ENCODE measurements at places on chromosomes 11 and 22.

DNA sequence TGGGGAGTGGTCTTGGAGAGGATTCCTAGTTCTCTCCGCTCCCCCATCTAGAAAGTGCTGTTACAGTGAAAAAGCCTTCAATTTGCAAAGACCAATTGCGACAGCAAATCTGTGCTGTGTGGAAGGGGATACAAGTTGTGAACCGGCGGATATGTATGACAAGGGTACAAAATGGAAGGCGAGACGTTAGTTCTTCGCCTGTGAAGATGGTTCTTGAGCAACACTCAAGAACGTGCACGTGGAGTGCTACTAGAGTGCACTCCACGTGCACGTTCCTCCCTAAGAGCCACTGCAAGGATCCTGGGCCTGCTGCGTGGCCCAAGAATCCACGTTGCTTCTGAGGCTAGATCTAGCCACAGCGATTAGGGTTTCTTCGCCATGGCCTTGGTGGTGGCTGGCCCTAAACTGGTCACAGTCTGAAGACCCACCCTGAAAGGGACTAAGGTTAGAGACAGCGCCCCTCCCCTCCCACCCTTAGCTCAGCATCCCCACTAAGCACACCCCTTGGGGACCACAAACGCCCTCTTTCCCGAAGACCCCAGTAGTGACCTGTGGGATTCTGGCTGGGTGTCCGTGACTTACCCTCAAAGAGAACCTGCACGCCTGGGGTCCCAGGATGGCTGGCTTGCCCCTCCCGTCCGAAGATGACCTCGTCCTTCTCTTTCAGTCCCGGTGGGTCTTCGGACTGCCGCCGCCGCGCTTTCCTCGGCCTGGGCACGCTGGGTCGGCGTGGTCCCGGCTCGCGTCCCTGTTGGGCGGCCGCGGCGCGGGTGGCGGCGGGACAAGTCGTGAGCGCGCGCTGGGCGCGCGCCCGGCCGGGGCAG is 519 bp upstream of the PDE3B start:
- DNase-seq, result no peak

GRCh38 chr11:128720522-128720985 is 26.7 kb downstream of the FLI1 start:
- DNase-seq, result no peak

DNA sequence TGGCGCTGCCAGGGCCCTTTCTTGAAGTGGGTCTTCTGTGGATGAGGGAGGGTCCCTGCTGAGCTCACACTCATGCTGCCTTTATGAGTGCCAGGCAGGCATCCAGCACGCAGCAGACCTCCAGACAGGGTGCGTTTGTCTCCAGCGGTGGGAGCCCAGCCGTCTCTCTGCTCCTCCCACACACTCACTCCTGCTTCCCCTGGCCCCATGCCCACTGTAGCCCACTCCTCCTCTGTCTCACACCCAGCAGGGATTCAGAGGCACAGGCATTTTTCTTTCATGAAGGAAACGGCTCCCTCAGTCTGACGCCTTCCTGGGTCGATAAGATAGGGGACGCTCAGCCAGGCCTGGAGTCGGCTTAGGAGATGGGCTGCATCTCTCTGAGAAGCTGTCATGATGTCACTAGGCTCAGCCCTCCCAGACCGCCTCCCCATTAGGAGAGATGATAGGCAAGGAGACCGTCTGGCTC is 183.9 kb upstream of the NCAM1 start:
- DNase-seq, result no peak

DNA sequence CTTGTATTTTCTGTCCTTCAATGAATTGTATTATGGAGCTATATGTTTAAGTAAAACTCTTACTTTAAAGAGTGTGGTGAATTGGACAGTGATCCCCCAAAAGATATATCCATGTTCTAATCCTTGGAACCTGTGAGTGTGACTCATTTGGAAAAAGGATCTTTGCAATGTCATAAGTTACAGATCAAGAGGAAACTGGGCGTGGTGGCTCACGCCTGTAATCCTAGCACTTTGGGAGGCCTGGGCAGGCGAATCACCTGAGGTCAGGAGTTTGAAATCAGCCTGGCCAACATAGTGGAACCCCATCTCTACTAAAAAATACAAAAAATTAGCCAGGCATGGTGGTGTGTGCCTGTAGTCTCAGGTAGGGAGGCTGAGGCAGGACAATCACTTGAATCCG is 36.7 kb downstream of the ELF5 start:
- no peak for DNase-seq

- DNase-seq, result no peak
Observed at GRCh38 chr11:68436985-68437926, 23.3 kb upstream of the PPP6R3 start.

DNA sequence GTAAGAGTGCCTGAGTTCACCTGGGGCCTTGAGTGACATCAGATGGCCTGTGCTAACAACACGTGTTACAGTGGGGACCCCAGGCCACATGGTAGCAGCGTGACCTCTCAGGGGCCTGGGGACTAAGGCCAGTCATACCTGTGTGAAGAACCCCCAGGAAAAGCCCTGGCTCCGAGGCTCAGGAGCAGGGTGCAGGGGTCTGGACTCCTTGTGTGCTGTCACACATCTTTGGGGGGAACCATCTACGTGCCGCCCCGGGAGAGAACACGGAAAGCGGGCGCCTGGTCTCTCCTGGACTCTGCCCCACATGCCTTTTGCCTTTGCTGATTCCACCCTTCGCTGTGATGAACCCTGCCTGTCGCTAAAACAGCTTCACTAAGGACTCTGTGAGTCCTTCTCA is 48.7 kb downstream of the SHANK2 start:
- no peak for DNase-seq

DNA sequence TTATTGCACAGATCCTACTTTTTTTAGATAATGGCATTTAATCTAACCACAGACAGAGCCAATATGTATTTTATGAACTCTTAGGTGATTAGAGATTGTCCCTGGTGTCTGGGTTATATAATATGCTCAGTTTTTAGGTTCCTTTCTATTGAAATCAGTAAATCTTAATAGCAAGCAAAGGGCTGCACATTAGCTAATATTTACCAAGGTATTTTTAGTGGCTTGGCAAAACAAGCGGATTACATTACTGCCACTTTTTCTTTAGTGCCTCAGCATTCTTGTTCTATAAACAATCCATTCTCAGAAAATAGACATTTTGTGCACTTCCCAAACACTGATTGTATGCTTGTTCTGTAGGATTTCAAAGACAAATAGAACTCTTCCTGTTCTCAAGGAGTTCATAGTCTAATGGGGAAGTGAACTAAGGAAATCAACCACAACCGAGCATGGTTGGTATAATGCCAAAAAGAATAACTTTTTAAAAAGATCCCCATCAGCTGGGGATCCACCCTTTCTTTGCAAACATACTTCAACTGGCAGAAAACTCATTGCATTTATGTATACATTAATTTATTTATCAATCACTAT is 23.8 kb downstream of the KCNJ1 start:
- no peak for DNase-seq

- DNase-seq, result no peak
Observed at GRCh38 chr11:111811445-111811844, 45.3 kb upstream of the PPP2R1B start.

All from stimulated activated CD8-positive, alpha-beta memory T cell treated with anti-CD3 and anti-CD28 coated beads, Interleukin-4, amount 100 ng/mL, for 4 hours (primary cell).